ENCODE measurements at places on chromosomes 1 and 21.
A peak's percentile ranks its signal among the peaks of the same experiment; 100 is the strongest.

GRCh38 chr1:17624611-17625233 lies 85.2 kb downstream of the ARHGEF10L start:
- no peak for DNase-seq

DNA sequence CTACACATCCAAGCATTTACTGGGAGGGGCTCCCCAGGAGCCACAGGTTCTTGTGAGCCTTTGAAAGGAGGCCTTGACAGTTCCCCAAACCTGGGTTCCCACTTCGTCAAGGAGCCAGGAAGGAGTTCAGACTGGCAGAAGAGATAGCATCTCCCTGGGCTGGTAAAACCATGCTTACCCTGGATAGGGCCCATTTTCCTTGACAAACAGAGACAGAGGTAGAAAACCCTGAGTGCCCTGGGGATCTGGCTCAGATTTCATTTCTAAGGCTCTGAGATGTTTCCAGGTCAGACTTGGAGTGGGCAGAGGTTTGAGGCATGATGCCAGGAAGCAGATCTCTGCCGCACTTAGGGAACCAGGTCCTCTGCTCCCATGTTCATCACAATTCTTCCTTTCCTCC lies 2.7 kb downstream of the ETNK2 start:
- DNase-seq = no peak

- DNase-seq = no peak
Observed at GRCh38 chr1:171155484-171155883, 29.6 kb upstream of the FMO2 start.

- no peak for DNase-seq
Observed at GRCh38 chr1:110148961-110149360, 1.3 kb upstream of the SLC6A17 start.

DNA sequence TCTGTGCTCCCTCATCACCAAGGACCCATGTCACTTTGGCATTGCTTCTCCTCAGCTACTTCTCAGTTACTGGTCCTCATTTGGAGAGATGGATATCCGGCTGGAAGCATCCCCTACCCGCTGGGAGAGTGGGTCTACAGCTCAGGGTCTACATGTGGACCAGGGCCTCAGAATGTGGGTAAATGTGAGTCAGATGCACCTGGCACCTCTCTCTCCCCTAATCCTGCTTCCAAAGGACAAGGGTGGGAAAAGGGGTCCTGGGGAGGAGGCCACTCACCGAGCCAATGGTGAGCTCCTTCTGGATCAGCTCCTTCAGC lies 908 bp downstream of the S100A6 start:
- DNase-seq = no peak

- DNase-seq = no peak
Observed at GRCh38 chr1:172966844-172967540, 83.7 kb downstream of the TNFSF18 start.

DNA sequence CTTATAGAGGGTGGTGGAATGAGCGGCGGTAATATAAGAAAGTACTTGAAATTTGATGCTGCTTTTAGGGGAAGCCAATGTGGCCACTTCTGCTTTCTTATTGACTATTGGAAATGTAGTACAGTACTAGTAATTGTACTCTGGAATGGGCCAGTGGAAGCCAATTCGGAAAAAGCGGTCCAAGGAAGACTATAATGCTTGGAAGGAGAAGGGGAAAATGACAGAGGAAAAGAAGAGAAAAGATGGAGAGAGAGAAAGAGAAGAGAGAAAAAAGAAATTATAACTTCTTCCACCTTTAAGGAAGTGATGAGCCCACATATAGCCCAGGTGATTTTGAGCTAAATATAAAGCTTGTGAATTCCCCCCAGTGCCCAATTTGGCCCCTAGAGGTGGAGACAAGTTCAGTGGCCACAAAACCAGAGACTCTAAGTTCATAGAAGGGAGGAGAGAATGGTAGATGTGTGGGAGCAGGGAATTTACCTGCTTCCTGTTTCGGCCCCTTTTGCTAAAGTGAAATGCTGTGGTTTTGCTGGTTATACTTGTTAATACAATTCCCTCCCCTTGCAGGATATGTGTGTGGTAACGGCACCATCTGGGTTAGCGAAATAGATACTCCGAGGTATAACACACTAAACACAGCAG lies 35.7 kb upstream of the DUSP10 start:
- peak; percentile 28 for DNase-seq

DNA sequence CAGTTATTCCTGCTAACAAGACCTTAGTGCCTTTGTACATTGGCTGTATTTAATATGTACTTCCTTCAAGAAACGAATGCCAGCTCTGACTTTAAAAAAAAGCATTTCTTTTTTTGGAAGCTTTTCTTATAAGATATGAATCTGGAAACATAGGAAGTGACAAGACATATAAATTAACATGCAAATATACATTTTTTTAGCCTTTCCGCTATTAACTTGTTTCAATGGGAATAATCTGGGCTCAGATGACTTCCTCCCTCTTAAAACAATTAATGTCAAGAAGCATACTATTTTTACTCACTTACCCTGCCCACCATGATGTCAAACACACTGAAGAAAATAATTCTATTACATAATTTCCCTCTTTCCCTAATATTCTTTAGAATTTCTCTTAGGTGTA lies 1.4 kb downstream of the DENND1B start:
- DNase-seq = no peak

GRCh38 chr1:17259233-17259873 lies 10.5 kb downstream of the PADI3 start:
- DNase-seq = no peak

- DNase-seq = no peak
Observed at GRCh38 chr1:56153276-56153675, 426.1 kb downstream of the PLPP3 start.

DNA sequence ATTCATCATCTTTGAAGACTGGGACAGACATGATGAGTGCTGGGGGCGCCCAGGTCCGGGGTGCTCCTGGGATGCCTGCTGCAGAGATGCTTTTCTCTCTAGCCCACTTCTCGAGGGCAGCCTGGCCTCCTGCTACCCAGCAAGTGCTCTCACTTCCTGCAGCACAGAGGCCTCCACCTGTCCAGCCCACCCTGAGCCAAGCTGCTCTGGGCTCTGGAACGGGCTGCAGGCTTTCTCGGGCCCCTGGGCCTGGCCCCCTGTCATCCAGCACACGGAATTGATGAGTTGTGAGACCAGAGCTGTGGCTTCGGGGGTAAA lies 469.5 kb upstream of the VAMP3 start:
- no peak for DNase-seq

- no peak for DNase-seq
Observed at GRCh38 chr1:87950369-87950768, 621.7 kb downstream of the LMO4 start.

DNA sequence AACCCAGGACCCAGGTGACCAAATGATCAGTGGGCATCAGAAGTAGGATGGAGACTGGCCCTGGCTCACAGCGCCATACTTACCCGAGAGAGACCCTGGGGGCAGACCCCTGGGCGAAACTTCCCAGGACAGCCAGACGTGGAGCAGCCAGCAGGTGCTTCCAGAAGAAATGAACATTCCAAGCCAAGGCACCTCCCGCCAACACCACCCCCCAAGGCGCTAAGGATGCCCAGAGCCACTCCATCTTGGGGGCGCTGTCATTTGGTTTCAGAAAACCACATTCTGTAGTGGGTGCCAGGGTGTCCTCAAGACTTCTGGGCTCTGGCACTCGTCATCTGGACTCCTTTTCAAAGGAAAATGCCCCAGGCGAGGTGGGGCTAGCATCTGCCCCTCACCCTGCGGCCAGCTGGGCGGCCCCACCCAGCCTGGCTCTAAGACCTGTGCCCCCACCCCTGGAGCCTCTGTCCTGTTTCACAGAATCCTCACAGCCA lies 98.8 kb downstream of the RIPK4 start:
- DNase-seq = no peak

- DNase-seq = no peak
Observed at GRCh38 chr21:42314616-42315295, 453 bp downstream of the TFF3 start.

GRCh38 chr1:66932291-66932690 lies 7.5 kb downstream of the MIER1 start:
- no peak for DNase-seq

- DNase-seq = no peak
Observed at GRCh38 chr1:178564086-178564782, 51.3 kb downstream of the TEX35 start.

- no peak for DNase-seq
Observed at GRCh38 chr1:205438213-205439158, 16.6 kb upstream of the LEMD1 start.

GRCh38 chr1:94284476-94284875 lies 47.1 kb upstream of the ARHGAP29 start:
- DNase-seq = no peak

DNA sequence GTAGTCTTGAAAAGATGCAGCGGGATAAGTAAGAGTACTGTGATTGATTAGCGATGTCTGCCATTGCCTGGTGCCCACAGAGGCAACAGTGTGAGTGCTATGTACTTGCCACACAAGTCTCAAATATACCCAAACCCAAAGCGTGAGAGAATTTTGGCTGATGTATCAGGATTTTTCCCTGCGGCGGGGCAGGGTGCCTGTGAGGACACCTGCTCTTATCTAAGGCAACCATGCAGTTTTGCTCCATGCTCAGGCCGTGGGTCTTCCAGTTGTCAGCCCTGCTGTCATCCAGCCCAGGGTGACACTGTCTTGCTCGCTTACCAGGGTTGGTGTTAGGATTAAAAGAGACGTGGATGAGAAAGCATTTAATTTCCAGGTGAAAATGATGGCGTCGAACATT lies 202.7 kb downstream of the PTPRU start:
- no peak for DNase-seq

DNA sequence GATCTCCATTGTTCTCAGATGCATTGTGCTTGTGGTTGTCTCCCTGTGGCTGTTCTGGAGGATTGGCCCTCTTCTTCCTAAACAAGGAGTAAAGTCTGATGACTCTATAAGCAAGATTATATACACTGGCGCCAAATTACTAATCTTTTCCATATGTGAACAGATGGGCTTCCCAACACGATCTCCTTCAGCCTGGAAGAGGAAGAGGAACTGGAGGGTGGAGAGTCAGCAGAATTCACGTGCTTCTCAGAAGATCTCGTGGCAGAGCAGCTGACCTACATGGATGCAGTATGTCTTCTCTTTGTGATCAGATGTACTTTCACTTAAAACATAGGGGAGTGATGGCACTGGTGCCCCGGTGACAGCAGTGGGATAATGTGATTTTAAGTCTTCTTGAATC lies 78.7 kb downstream of the RGL1 start:
- DNase-seq = no peak

- no peak for DNase-seq
Observed at GRCh38 chr1:113534875-113535274, 144.6 kb downstream of the MAGI3 start.

DNA sequence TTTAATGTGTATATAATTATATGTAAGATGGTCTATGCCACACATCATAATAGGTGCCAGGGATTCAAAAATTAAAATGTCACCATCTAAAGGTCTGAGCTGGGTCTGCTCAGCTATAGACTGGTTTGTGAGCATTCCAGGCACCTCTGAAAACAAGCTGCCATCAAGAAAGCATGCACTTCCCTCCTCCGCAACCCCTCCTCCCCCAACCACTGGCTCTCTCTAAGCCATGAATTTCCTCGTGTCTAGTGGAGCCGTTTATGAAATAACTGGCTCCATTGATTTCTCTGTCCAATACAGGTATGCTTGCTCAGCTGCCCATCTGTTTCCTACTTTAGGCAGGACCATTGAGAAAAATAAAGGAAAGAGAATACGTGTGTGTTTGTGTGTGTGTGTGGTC lies 522.6 kb upstream of the PLXNA2 start:
- no peak for DNase-seq

DNA sequence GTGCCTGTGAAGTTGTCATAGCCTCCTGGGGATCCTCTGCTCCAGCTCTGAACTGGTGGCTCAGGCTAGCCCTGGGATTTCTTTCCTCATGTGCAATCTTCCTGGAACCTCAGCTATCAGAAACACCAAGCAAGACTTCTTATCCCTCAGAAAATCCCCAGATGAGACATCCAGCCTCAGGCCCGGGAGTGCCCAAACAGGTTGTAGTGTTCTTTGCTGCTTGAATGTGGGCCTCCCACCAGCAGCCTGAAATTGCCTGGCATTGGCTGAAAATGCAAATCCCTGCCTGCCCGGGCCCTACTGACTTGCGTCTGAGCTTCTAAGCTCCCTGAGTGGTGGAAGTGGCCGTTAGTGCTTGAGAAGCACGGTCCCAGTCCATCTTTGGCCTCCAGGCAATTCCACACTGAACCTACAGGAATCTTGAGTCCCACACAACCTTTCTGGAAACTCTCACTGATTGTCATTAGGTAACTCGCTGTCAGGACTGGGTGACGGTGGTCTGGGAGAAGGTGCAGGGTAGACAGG lies 146.8 kb downstream of the ZBTB18 start:
- DNase-seq = no peak

DNA sequence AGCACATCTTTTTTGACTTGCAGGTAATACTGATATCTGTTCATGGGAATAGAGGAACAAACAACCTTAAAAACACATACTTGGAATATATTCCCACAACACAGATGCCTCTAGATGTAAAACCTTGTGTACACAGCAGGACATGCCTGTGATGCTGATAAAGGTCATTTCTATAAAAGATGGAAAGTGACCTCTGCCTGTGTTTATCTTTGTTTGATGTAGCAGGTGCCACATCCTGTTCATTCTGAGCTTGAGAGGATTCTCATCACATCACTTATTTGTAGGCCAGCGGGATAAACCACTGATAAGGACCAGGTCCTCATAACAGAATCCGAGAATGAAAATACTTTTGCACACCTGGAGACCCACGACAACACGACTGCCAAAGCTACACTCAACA lies 133.7 kb downstream of the SMYD2 start:
- no peak for DNase-seq

DNA sequence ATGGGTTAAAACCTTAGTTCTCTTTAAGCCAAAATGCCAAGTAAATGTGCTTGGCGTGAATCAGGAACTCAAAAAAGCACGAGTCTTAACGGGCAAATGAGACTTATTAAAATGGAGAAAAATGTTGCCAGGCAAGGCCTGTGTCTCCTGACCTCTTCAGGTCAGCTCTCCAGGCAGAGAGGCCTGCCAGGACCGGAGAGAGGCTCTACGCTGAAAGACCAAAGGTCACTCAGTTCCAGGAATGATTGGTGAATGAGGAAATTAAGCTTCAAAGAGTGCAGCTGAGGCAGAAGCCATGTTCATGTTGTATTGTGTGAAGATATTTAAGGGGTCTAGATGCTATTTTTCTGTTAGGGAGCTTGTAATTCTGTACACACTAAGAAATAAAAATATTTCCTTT lies 66.6 kb downstream of the SPAG17 start:
- no peak for DNase-seq

DNA sequence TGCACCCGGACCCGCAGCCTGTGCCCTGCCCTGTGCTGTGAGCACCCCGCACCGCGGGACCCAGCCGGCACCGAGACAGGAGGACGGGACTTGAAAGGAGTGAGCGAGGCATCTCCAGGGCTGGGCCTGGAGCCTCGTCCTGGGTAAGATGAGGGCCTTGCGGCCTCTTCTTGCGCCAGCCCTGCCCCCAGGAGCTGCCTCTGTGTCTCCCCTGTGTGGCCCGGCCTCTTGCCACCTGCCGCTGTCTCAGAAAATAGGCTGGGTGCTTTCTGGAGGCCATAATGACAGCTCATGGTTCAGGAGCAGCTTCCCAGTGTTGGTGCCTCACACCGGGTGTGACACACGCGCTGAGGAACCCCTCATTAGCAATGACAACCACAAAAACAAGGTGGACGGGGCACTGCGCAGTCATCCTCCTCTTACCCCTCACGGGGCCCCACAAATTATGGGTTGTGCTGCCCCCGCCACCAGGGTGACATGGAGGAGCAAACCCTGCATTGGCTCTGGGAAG lies 161.5 kb upstream of the C1orf174 start:
- DNase-seq = no peak

GRCh38 chr1:68495968-68496679 lies 758 bp downstream of the DEPDC1 start:
- DNase-seq = no peak

- DNase-seq = no peak
Observed at GRCh38 chr1:158126425-158126824, 54.3 kb upstream of the CD1D start.
